ENCODE measurements at places on chromosomes 12 and 14.

GRCh38 chr14:79161571-79161970, 991.4 kb downstream of the NRXN3 start:
- DNase-seq = no peak

GRCh38 chr14:95507174-95507573, 9.3 kb downstream of the SYNE3 start:
- DNase-seq = no peak

GRCh38 chr14:66745078-66745477, 237.1 kb downstream of the GPHN start:
- DNase-seq = no peak

DNA sequence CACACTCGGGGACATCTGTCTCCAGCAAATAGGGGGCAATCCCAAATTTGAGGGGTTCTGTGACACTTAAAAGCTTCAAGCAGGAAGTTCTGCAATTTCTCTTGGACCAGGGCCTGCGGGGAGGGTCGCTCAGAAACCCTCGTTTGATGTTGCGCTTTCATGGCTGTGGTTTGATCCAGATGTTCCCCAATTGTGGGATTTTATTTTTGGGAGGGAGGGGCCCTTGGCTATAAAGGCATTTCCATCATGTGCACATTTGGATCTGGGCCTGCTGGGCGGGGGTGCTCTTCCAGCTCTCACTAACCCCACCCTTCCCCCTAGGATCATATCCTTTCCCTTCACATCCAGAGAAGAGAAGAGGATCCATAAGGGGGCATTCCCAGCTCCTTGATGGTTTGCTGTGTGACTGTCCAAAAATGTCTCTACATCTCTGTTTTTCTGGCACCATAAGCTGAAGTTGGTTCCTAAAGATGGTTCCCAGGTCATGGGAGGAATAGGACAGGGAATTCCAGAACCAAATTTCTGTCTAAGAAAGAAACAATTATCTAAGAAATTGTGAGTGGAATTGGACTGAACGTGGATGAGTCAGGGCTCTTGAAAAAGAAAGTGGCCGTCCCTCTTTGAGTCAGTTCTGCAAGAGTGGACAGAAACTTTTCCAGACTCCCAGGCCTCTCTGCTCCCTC, 47.2 kb downstream of the SMUG1 start:
- no peak for DNase-seq

DNA sequence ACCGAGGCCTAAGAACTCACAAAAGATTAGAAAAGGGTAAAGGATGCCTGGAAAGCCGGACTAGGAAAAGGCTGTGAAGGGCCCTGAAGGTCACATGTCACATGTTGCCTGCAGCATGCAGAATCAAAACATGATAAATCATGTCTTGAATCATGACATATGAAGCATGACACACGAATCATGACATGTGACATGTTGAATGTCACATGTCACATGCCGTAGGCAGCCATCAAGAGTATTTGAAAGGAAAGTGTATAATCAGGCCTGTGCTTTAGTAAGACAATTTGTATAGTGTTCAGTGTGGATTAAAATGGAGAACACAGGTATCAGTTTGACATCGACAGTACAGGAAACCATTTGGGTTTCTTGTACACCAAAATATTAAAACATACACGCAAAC, 30.8 kb downstream of the IFNG-AS1 start:
- DNase-seq = no peak

GRCh38 chr14:102590667-102591099, 1.8 kb upstream of the RCOR1 start:
- DNase-seq = no peak

- no peak for DNase-seq
Measured at GRCh38 chr12:68636268-68636667, 25.6 kb downstream of the RAP1B start.

- no peak for DNase-seq
Measured at GRCh38 chr14:22798528-22798927, 16.7 kb downstream of the SLC7A7 start.

DNA sequence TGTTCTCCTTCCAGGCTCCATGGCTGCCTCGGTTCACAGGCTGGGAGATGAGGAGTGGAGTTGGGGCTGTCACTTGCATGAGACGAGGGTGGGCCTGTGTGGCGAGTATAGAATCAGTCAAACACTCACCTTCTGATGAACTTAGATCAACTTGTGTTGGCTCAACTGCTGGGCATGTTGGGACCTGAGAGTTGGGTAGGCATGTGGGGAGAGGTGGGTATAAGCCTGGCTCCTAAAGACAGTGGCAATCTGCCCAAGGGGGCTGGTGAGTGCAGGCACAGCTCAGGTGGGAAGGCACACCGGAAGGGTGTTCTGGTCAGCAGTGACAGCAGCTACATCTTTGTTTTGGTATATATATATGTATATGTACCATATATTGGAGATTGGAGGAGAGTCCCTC, 30.1 kb upstream of the TDRD9 start:
- DNase-seq = no peak

- DNase-seq = no peak
Measured at GRCh38 chr12:26647088-26647487, 185.9 kb downstream of the ITPR2 start.

DNA sequence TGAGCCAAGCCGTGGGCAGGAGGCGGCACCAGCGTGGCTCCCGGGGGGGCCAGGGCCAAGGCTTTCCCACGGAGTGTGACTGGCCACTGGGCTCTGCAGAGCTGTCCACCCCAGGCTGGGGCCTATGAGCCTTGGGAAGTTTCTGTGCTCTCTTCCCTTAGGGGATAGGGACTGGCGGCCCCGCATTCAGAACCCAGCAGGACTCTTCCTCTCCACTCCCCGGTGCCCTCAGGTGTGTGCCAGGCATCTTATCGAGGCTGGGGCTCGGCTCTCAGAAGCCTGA, 17.8 kb upstream of the EIF2B2 start:
- no peak for DNase-seq

- no peak for DNase-seq
Measured at GRCh38 chr12:88520436-88520820, 59.8 kb downstream of the KITLG start.

GRCh38 chr14:50023671-50024490, 92.5 kb downstream of the VCPKMT start:
- no peak for DNase-seq

GRCh38 chr14:100904307-100905087, 975 bp upstream of the RTL1 start:
- DNase-seq = no peak

DNA sequence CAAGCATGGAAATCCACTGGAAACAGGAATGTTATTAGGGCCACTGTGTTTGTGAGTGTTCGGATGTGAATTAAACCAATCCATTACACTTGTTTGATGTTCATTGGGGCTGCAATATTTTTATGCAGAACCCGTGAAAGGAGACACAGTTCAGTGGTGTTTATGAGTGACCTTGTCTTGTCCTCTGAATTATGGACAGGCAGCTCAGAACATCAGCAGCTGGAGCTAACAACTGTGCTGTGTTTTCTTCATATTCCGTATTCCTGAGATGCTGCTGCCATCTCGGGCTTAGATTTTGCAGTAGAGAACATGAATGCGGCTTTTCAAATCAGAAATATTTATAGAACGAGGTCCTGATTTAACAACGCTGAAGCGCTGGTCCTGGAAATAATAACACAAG, 20.3 kb upstream of the CACNA1C start:
- DNase-seq = no peak

- DNase-seq = no peak
Measured at GRCh38 chr14:61368114-61368710, 46.8 kb downstream of the PRKCH start.

GRCh38 chr12:68977909-68978610, 45.1 kb upstream of the CPM start:
- DNase-seq = no peak

DNA sequence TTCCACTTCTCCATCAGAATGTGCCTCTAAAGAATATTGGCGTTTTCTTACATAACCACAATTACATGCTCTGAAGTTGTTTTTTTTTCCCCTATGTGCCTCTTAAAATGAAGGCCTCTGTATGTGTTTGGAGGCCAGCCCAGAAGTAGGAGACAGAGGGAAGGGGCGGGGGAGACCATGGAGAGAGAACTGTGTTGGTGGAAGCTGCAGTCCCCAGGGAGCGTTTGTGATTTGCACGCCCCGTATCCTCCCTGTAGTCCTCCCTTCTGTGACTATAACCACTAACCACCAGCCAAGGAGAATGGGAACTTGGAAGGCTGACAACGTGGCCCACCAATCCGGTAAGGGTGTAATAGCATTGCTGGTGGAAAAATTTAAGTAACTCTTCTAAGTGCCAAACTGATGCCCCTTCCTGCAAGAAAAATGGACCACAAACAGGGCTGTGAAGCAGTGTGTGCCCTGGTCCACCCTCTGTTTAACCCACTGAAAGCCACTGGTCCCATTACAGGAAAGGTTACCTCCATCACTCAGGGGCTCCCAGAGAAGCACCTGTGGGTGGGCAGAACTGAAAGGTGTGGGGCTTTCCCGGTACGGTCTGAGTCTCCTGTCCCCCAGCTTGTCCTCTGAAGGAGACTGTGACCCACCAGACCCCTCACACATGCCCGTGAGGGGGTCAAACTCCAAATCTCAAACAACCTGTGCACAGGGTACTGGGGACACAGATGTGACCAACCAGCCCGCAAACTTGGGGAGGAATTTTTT, 36.8 kb downstream of the CCDC88C start:
- DNase-seq = no peak

- DNase-seq = peak; percentile 76
Measured at GRCh38 chr12:11807458-11807857, 158.0 kb downstream of the ETV6 start.

- DNase-seq = no peak
Measured at GRCh38 chr12:108641446-108642268, 8.0 kb upstream of the SELPLG start.

GRCh38 chr12:143964-144649, 69.8 kb downstream of the SLC6A12 start:
- no peak for DNase-seq

DNA sequence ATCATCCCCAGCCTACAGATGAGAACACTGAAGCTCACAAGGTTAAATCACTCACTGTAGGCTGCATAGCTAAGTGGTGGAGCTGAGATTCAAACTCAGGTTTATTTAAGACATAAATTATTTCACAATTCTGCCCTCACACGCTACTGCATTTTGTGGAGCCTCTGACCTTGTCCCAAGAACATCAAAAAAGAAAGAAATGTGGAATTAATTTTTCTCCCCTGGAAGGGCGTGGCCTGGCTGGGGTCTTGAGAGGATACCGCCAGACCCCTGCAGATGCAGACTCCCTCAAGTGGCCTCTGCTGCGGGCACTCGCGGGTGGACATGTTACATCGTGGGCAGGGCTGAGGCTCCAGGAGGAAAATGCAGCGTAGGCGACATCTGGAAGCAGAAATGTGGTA, 40.6 kb downstream of the LTBP2 start:
- DNase-seq = no peak

DNA sequence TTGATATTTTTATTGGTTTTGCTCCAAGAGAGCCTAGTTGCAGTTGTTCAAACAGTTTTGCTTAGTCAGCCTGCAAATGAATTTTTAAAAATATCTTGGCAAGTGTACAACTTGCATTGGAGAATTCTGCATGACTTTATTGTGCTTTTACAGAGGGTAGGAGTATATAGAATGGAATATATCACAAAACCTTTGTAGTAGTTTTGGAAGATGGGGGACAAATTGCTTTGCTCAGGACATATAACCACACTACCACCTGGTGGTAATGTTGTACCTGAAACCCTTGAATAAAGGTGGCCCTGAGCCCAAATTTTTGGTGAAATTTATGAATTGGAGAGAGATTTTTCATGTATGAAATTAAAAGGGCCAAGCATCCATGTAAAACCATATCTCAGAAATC, 645.2 kb downstream of the MED13L start:
- DNase-seq = peak; percentile 3

GRCh38 chr12:116551952-116552772, 7.0 kb upstream of the MAP1LC3B2 start:
- DNase-seq = no peak

- no peak for DNase-seq
Measured at GRCh38 chr14:89370381-89370780, 46.7 kb downstream of the FOXN3 start.

GRCh38 chr14:102164241-102164641, 24.5 kb downstream of the WDR20 start:
- DNase-seq = no peak

DNA sequence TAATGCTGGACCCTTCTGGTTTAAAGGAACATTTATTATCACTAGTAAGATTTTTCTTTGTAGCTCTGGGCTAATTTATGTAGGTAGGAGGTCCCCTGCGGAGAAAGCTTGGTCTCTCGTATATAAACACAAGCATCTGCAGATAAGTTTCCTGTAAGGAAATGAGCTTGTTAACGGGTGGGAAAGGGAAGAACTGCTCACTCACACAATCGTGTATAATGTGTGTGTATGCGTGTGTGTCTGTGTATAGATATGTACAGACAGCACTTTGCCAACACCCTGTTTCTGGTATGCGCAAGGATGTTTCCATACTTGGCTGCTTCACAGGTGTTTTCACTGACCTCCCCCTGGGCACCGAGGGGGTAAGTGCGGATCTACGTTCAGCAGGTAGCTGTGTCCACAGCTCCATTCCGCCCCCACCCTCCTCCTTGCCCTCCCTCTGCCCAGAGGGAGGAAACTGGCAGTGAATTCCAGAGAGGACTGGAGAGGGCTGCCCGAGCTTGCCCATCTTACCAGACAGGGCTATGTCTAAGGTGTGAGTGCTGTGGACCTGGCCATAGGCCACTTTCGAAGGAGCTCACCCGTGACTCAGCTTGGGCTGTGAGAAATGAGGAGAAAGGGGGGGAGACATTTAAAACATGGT, 65.2 kb downstream of the NINJ2 start:
- no peak for DNase-seq

DNA sequence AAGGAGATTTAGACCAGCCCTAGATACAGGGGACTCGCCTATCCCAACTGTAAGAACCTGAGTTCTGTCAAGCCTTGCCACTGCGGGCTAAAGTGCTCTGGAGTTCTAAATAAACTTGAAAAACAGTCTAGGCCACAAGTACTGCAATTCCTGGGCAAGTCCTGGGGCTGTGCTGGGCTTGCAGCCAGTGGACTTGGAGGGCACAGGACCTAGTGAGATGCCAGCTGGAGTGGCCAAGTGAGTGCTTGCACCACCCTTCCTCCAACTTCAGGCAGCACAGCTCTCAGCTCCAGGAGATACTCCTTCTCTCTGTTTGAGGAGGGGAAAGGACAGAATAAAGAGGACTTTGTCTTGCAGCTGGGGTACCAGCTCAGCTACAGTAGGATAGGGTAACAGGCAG, 307.6 kb upstream of the FBXO33 start:
- no peak for DNase-seq

- DNase-seq = no peak
Measured at GRCh38 chr12:20144341-20144740, 224.0 kb upstream of the PDE3A start.

- no peak for DNase-seq
Measured at GRCh38 chr14:33563191-33563900, 387.5 kb downstream of the EGLN3 start.

- no peak for DNase-seq
Measured at GRCh38 chr12:12229556-12230092, 37.2 kb downstream of the LRP6 start.

- no peak for DNase-seq
Measured at GRCh38 chr12:24714237-24714636, 234.7 kb downstream of the BCAT1 start.
